ENCODE measurements at places on chromosomes 1 and 21.

DNA sequence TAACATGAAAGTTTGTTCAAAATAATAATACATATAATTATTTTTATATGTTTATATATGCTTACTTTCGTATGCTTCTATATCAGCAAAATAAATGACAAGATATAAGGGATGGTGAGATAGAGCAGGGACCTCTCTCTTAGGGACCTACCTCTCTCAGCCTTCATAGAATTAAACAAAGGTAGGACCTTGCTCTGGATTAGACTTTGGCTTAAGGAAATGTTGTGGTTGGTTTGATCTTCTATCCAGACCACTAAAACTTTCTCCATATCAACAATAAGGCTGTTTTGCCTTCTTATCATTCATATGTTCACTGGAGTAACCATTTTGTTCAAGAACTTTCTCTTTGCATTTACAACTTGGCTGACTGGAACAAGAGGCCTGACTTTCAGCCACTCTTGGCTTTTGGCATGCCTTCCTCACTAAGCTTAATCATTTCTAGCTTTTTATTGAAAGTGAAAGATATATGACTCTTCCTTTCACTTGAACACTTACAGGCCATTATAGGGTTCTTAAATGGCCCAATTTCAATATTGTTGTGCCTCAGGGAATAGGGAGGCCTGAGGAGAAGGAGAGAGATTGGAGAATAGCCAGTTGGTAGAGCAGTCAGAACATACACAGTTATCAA lies 14.4 kb downstream of the FRRS1 start:
- no peak for DNase-seq

DNA sequence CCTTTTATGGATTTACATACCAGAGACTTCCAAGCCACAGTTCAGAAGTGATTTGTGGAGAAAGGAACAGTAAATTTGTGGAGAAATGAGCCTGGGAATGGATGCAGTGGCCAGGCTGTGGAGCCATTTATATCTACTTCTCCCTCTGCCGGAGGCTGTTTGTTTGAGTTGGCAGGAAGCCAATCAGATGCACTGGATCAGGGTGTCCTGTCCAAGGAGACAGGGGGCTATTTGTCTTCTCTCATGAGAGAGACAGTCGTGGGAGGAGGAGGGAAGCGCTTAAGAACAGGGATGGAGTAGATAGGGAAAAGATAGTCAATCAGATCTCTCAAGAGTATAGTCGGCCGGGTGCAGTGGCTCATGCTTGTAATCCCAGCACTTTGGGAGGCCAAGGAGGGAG lies 2.8 kb upstream of the HAPLN2 start:
- no peak for DNase-seq

- DNase-seq = no peak
These were observed 365.9 kb downstream of the PTPRU start for GRCh38 chr1:29602203-29602602.

- no peak for DNase-seq
These were observed 601 bp downstream of the FAM131C start for GRCh38 chr1:16072616-16073484.

DNA sequence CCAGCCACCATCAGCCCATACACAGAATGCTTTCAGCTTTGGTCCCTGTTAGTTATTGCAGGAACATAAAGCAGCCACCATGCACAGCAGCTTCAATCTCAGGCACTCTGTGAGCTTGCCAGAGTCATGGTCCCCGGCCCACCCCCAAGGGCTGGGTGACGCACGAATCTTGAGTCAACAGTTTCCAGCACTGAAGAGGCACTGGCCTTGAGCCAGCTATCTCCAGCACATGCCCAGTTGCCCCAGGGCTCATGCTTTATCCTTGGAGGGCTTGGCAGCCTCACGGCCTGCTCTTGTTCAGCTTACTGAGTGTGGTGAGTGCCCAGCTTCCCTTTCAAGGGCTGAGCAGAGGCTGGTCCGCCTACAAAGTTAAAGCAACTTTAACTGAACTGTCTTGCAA lies 200.7 kb upstream of the RAB4A start:
- no peak for DNase-seq

DNA sequence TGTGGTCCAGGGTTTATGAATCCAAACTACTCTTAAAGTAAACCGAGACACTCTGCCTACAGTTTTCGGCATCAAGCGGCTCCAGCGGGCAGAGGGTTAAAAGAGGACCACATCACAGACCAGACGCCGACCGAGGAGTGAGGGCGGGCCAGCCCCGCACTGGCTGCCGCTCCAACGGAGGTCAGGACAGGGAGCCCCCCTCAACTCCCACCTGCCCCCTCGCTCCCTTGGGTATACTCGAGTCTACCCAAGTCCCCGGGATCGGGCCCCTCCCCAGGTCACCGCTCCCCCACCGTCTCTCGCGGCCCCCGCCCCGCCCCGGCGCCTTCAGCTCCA lies 312 bp downstream of the ARNT start:
- no peak for DNase-seq

DNA sequence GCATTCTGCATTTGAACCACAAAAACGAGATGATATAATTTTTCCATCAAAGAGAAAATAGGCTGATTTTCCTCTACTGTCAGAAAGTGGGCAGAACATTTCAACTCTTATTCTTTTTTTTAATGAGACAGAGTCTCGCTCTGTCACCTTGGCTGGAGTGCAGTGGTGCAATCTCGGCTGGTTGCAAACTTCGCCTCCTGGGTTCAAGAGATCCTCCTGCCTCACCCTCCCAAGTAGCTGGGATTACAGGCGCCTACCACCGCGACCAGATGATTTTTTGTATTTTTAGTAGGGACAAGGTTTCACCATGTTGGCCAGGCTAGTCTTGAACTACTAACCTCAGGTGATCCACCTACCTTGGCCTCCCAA lies 11.6 kb downstream of the DSTYK start:
- DNase-seq = no peak

GRCh38 chr1:246631426-246631825 lies 65.2 kb downstream of the CNST start:
- DNase-seq = no peak

GRCh38 chr1:95951371-95952102 lies 717.5 kb downstream of the RWDD3 start:
- DNase-seq = no peak

DNA sequence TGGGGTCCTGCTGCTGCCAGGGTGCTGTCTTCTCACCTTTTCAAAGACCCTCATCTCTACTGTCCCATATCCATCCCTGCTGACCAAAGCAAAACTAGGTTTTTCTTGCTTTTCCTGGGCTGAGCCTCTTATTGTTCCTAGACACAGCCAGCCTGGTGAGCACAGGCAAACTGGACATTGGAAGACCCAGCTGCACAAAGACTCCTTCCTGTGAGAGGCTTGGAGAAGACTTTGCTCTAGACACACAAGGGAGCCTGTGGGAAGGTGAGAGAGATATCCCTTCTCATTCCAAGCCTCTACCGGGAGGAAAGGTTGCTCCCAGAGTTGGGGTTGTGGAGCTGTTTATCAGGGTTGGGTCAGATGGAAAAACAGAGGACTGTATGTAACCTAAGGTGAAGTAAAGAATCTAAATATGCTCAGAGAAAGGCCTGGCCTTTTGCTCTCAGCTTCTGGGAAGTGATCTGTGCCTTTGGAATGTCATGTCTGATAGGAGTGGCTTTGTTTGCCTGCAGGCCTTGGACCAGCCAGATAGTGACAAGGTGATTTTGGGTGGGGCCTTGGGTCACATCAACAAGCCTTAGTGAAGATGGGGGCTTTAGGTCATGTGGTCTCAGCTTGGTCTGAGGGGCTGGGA lies 87.6 kb upstream of the RUNX1 start:
- no peak for DNase-seq
